ENCODE measurements at places on chromosomes 13 and 19.

- DNase-seq: no peak
Measured at GRCh38 chr19:405121-405965, 3.6 kb downstream of the C2CD4C start.

DNA sequence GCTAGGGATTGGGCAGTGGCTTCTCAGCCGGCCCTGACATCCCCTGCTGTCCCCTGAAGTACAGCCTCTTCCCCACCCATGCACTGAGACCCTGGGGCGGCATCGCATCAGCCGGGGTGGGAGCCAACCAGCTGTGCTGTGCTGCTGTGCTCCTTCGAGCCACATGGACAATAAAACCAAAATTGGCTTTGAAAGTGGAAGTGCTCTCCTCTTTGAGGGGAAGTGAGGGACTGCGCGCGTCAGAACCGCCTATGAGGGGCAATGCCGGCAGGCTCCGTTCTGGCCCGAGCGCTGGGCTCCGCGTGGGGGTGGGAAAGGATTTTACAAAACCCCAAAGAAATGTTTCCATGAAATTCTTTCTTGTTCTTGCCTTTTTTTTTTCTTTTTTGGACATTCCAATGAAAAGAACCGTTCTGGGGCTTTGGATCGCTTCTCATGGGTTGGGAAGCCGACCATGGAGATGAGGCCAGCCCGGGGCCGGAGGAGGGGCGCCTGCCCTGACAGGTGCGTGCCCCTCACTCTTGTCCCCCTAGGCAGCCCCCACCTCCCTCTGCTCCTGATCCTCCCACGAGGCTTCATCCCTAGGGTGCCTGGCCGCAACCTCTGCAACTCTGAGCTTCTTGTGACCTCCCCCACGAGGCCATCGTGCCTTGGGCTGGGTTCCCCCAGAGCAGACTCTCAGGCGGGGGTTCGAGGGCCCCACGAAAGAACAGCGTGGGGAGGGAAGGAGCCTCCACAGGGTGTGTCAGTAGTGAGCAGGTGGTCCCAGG is 22.6 kb downstream of the KLHL26 start:
- no peak for DNase-seq

- no peak for DNase-seq
Measured at GRCh38 chr13:39407138-39407537, 195.9 kb downstream of the LHFPL6 start.

DNA sequence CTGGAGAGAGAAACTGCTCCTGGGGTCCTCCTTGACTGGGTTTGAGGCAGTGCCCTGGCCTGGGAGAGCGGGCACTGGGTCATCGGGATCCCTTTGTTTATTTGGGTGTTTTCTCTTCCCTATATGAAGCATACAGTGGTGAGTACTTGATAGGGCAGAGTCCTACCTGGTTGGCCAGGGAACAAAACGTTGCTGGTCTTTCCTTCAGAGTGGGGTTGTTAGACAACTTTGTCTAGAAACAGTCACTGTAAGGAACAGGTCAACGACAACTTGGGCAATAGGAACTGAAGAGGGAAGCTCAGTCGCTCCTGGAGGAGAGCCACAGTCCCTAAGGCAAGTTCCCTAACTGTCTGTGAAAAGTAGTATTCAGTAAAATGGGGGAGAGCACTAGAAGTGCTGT is 550 bp upstream of the OLFM4 start:
- DNase-seq: no peak

DNA sequence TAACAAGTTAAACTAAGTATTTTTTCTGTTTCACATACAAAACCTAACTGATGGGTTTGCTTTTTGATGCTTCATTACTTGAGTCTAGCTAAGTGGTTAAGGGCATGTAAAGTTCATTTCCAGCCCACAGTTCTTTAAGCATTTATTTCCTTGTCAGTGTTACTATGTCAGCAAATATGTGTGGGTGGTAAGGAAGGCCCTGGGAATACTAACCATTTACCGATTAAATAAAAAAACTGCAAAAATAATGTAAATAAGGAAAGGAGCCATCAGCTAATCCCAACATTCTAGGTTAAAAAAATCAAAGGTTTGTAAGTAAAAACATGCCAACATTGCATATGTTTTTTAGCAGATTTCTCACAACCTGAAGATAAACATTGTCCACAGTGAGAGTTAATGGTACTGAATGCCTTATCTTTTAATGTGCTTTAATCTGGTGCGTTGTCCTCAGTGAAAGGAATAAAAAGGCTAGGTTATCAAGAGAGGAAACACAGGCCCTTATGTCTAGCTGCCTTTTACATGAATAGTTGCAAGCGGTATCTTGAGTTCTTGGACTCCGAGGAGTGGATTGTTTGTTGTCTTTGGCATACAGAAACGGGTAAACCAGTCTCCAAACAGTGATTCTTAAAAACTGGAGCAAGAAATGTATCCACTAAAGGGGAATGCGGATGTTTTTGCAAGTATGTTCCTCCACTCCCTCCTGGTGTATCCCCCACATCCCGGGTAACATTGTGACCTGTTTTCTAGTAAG is 949.6 kb upstream of the SLC10A2 start:
- no peak for DNase-seq

GRCh38 chr13:95507991-95508390 is 44.5 kb upstream of the CLDN10 start:
- no peak for DNase-seq

- no peak for DNase-seq
Measured at GRCh38 chr13:90882551-90882950, 464.9 kb upstream of the MIR17HG start.

GRCh38 chr13:46620029-46620428 is 67.1 kb downstream of the LRCH1 start:
- no peak for DNase-seq

DNA sequence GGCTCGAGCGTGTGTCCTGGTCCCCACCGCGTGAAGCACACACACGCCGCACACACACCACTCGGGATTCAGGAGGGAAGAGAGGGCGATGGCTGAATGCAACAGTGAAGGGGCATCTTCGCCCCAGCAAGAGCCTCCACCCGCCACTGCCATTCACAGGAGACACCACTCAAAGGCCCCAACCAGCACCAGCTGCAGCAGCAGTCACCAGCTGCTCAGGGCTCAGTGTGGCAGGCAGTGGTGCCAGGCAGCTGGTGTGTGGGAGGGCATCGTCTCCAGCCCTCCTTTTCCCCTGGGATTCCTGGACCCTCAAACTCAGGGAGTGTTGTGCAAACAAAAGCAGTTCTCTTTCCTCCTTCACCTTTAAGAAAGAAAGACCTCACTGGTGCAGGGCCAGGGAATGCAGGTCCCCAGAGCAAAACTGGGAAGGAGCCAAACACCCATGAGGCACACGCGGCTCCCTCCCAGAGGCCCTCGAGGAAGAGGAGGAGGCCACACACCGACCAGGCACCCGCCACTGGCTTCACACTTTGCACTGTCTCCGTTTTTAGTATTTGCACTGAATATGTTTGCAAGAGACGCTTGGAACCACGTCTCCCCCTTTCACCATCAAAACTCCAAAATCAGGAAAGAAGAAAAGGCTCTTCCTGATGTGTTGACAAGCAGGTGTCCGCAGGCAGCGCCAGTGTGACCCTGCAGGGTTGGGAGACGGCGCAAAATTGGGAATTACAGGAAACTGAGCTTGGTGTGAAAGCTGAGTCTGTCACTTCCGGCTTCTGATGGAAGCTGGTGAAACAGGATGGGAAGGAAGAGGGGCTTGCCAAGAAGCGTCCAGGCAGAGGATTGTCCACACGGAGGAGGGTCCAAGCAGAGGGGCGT is 26.4 kb upstream of the F7 start:
- no peak for DNase-seq

GRCh38 chr13:74768521-74769085 is 634.4 kb upstream of the KLF12 start:
- DNase-seq: no peak

DNA sequence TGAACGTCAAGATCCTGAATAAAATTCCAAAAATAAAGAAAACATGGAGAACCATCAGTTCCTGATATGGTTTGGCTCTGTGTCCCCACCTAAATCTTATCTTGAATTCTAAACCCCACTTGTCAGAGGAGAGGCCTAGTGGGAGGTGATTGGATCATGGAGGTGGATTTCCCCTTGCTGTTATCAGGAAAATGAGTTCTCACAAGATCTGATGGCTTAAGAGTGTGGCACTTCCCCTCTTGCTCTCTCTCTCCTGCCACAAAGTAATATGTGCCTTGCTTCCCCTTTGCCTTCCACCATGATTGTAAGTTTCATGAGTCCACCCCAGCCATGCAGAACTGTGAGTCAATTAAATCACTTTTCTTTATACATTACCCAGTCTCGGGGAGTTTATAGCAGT is 827.4 kb downstream of the GPC5 start:
- no peak for DNase-seq

DNA sequence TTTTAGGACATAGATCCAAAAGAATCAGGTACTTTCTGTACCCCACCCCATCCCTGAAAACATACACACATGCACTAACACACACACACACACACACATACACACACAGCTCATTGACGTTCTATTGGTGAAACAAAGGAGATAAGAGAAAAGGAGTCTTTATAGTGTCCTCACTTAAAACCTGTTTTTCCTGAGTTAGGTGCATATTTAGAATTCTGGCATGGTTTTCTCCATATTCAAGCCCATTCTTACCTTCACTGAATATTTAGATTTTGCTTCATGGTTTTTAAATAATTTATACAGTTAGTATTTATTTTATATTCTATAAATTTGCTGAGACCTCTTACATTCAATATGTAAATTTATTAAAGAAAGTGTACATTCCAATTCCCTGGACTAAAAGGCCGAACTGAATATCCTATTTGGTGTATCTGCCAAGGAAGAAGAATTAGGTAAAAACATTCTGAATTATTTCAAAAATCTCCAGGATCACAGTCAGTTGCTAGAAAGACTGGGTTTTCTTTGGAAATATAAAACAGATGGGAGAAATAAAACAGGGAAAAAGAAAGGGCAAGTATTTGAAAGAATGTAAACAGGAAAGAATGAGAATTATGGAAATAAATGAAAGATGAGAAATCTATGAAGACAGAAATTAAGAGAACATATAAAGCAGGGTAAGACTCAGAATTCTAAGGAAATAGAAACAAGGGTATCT is 556.2 kb downstream of the KCTD12 start:
- DNase-seq: no peak

GRCh38 chr19:6269101-6269886 is 10.5 kb downstream of the MLLT1 start:
- DNase-seq: no peak

GRCh38 chr13:70723732-70724131 is 615.5 kb upstream of the KLHL1 start:
- DNase-seq: no peak

- no peak for DNase-seq
Measured at GRCh38 chr19:29372091-29372415, 153.7 kb upstream of the VSTM2B start.

GRCh38 chr19:12953799-12954611 is 3.0 kb downstream of the GADD45GIP1 start:
- no peak for DNase-seq

- DNase-seq: no peak
Measured at GRCh38 chr13:45162194-45162593, 38.7 kb downstream of the KCTD4 start.

DNA sequence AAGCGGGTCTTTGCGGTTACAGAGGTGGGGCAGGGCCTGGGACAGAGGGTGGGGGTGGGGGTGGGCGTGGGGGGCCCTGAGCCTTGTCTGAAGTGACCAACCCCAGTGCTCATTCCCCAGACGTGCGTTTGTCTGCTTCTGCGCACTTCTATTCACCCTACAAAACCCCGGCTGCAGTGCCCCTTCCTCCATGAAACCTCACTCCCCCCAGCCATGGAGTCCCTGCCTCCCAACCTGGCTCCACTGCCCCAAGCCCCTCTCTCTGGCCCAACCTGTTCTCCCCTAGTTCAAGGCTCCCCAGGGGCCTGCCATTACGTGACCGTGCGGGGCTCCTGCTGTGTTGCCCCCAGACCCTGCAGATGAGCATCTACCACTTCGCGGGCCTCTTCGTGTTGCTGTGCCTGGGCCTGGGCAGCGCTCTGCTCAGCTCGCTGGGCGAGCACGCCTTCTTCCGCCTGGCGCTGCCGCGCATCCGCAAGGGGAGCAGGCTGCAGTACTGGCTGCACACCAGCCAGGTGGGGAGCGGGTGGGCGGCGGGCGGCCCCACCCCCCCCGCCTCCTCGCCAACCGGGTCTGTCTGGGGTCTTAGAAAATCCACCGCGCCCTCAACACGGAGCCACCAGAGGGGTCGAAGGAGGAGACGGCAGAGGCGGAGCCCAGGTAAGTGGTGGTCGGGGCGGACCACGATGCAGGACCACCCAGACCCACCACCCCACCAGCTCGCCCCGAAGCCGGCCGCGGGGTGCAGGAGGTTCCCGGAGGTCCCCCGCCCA is 8.2 kb downstream of the GRIN3B start:
- no peak for DNase-seq

GRCh38 chr19:37902668-37903067 is 3.7 kb downstream of the WDR87 start:
- DNase-seq: peak; percentile 64

GRCh38 chr13:97648881-97649224 is 214.9 kb downstream of the RAP2A start:
- no peak for DNase-seq

DNA sequence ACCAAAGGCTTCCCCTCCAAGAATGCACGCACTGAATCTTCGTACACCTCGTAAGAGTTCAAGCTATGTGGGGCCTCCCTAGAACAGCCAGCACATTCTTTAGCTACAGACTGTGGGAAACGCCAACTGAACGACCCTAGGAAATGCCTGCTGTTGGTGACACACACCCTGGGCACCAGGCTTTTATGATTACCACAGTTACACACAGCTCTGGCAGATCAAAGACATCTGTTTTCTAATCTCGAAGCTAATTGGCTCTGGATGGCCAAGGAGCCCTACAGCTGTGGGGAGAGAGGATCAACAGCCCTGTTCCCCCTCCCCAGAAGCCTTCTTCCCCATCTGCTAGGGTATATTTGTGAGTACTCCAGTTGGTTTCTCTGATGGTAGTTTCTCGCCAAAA is 123.0 kb downstream of the COL4A1 start:
- no peak for DNase-seq

- no peak for DNase-seq
Measured at GRCh38 chr13:110653271-110653670, 37.9 kb downstream of the NAXD start.

DNA sequence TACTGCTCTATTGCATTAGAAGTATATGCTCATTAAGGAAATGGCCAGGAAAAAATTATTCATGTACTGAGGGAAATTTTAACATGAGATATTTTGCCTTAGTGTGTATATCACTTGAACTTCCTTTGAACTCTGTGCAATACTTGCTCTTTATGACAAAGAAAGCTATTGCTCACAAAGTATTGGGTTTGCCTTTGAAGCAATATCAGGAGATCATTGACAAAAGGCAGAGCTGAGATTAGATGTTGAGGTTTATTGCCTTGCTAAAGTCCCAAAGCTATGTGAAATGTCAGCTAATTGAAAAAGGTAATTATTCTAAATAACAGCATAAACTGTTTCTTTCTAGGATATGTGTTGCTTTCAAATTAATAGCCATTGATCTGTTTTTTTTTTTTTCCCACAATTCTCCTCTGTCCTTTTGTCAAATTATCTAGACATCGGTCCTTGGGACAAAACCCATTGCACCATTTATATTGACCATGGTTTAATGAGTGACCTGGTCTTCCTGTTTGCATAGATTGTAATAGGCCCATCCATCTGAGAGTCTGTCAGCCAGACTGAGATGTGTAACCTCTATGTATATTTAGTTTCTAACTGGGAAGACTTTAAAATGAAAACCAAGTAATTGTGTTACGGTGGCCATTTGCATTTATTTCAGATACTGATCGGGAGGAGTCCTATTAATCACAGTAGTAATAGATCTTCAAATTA is 752.7 kb upstream of the GPC6 start:
- no peak for DNase-seq
